ENCODE measurements at places on chromosomes 1 and 21.
A peak's percentile ranks its signal among the peaks of the same experiment; 100 is the strongest.

DNA sequence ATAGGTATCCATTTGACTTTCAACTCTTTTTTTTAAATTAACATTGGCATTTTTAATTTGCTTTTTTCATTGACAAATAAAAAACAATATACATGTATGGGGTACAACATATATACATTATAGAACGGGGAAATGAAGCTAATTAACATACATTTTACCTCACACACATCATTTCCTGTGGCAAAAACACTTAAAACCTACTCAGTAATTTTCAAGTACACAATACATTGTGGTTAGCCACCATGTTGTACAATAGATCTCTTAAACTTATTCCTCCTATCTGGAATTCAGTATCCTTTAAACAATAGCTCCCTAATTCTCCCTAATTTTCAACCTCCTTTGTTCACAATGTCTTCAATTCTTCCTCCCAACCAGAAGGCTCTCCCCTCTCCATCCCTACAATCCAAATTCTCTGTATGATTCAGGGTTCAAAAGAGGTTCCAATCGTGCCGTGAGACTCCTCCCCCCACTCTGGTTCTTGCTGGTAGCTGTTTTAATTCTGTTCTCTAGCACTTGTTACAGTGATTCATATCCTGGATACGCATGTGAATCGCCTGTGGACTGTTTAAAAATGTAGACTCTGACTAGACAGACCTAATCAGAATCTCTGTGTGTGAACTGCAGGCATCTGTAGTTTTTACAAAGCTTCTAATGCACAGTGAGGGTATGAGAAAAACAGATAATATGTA lies 87.6 kb upstream of the DUSP10 start:
- DNase-seq, result peak; percentile 58

- no peak for DNase-seq
These were observed 309.5 kb downstream of the NPHP4 start for GRCh38 chr1:5682626-5683225.

GRCh38 chr1:179146476-179146875 lies 64.6 kb downstream of the TOR3A start:
- DNase-seq, result no peak

- no peak for DNase-seq
These were observed 48.0 kb downstream of the MAN1C1 start for GRCh38 chr1:25664357-25665199.

DNA sequence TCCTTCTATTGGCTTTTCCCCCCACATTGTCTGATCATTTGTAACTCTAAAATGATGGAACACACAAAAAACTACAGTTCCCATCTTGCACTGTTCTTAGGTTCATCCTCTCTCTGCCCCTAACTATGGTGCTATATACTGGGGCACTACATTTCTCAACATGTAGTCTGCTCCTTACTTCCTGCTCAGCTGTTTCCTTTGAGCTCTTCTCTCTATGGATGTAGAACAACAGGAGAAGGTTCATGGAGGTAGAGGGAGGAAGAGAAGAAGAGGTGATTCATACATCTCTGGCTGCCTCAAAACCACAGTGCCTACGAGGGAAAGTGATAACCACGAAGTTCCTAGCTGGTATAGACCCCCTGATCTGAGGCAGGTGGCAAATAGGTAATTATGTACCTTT lies 7.0 kb upstream of the C1orf146 start:
- DNase-seq, result no peak

DNA sequence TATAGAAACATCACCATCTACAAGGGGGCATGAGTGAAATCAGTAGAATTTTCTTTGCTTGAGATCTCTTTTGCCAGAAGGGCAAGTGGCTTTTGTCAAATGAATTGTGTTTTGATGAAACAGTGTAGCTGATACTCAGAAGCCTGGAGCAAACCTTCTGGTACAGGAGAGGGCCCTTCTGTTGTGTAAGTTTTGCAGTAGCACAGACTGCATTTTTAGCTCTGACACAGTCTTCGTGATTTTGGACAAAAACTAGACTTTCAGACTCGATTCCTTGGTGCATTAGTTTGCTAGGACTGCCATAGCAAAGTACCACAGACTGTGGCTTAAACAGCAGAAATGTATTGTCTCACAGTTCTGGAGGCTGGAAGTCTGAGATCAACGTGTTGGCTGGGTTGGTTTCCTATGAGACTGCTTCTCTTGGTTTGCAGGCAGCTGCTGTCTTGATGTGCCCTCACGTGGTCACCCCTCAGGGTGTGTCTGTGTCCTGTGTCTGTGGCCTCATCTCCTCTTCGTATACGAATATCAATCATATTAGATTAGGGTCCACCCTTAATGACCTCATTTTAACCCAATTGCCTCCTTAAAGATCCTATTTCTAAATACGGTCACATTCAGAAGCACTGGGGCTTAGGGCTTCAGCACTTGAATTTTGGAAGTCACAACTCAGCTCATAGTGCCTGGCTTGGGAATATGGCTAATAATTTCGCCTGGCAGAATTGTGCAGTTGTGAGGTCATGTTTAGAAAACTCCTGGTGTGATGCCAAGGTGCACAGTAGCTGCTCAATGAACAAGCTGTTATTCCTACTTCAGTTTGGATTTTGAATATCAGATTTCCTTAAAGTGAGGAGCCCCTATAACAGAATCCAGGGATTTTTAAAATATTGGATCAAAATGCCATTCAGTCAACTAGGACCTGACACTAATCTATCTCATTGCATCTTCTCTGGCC lies 21.2 kb upstream of the DISC1 start:
- DNase-seq, result no peak

- no peak for DNase-seq
These were observed 74.9 kb downstream of the DNAH14 start for GRCh38 chr1:225004396-225004795.

- no peak for DNase-seq
These were observed 183.7 kb upstream of the CAMK1G start for GRCh38 chr1:209399800-209400199.

DNA sequence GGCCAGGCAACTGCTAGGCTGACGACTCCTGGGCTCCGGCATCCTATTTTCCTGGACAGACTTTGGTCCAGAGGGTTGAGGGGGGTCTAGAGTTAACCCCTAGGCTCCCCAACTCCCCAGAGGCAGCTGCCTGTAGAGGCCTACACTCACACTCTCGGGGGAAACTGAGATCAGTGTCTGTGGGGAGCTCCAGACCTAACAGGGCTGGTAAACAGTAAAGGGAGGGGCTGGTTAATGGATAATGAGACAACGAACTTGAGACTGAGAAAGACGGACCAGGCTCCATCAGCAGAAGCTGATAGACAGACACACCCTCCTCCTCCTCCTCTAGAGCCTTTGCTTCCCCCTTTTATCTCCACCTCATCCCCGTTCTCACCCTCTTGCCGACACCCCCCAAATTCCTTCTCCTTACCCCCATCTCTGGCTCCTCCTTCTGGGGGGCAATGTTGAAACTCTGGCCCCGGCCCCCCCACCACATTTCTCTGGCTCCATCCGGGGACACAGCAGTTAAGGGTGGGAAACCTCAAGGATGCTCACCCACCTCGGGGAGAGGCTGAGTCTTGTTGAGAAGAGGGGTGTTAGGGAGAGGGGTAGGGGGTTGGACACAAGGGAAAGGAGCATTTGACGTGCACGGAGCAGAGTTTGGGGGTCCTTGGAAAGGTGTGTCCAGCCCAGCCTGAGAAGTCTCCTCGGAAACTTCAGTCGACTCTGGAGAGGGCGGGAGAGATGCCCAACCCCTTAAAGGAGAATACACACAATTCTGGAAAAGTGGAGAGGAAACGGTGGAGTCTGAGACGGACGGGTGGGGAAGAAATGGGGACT lies at the start of gene MTMR11:
Gene MTMR11 (minus strand): TSS at position 710 of the 822 bp plus-strand sequence. CDS start 232 bp downstream, at position 478.
- DNase-seq, result no peak

- DNase-seq, result no peak
These were observed 20.4 kb upstream of the KIF14 start for GRCh38 chr1:200640963-200641401.

DNA sequence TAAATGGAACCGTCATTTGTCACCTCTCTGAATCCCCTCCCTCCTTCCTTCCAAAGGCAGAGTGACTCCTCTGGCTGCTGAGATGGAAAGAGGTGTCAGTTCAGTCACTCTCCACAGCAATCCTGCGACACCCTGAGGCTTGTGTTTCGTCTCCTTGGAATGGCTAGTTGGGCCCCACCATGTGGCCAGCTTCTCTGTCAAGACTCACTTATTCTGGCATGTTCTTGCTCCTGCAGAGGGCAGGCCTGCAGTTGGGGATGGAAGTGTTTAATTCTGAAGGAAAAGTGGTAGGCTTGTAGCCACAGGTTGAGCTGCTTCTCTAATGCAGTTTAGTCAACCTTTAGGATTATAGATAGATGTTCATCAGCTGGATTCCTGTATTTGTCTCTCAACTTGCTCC lies 149.6 kb downstream of the LMO4 start:
- no peak for DNase-seq

DNA sequence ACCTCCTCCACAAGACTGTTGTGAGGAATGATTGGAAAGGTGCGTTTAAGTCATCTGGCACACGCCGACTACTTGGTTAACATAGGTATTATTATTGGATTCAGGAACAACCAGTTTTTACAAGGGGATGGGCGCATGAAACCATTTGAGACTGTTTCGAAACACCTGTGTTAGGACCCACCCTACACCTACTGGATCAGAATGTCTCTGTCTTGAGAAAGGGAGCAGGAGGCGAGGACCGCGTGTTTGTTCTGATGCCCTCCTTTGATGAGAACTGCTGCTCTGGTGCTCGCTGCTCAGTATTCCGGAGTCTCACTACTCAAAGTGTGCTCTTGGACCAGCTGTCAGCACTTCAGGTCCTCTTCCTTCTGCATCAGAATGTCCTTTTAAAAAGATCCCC lies 7.3 kb downstream of the H6PD start:
- DNase-seq, result no peak

DNA sequence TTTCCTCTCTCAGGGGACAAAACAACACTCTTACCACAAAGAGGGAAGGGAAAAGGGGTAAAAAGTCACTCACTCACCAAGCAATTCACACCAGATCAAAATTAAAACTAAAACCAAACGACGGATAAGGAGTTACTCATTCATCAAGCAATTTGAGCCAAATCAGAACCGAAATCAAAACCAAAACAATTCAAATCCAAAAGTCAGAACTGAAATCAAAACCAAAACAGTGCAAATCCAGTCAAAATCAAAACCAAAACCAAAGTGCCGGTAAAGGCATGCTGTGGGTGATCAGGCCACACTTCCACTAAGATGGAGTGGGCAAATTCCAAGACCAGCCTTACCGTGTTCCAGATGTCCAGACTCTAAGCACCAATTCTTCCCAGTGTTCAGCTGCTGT lies 717.9 kb downstream of the AMY1C start:
- no peak for DNase-seq

GRCh38 chr21:32514275-32515055 lies 70.9 kb downstream of the TCP10L start:
- no peak for DNase-seq
